Gastrocnemius medialis (tissue), 4 donors: ENCODE measurements at places on chromosomes 12 and 14.

- H3K4me3 ChIP-seq: no peak overlapping the region
- no peak for DNase-seq
- no peak overlapping the region for H3K27ac ChIP-seq
Measured at GRCh38 chr14:36967892-36968555, 204.4 kb downstream of the SLC25A21 start.

- H3K4me3 ChIP-seq: no peak overlapping the region
- H3K27me3 ChIP-seq: no peaks in the 10 kb centered on the region
- H3K27ac ChIP-seq: no peak overlapping the region
- no peaks in the 10 kb centered on the region for H3K4me1 ChIP-seq
- no peaks in the 10 kb centered on the region for H3K36me3 ChIP-seq
- no peak for DNase-seq
Measured at GRCh38 chr12:38601949-38602348, 285.4 kb downstream of the ALG10B start.

GRCh38 chr12:112013601-112014402, 576 bp downstream of the ERP29 start:
- H3K4me3 ChIP-seq: peak overlapping the region; percentile 96
- peaks cover 26% of the 10 kb centered on the region for H3K4me1 ChIP-seq
- H3K27me3 ChIP-seq: no peaks in the 10 kb centered on the region
- no peak for DNase-seq

DNA sequence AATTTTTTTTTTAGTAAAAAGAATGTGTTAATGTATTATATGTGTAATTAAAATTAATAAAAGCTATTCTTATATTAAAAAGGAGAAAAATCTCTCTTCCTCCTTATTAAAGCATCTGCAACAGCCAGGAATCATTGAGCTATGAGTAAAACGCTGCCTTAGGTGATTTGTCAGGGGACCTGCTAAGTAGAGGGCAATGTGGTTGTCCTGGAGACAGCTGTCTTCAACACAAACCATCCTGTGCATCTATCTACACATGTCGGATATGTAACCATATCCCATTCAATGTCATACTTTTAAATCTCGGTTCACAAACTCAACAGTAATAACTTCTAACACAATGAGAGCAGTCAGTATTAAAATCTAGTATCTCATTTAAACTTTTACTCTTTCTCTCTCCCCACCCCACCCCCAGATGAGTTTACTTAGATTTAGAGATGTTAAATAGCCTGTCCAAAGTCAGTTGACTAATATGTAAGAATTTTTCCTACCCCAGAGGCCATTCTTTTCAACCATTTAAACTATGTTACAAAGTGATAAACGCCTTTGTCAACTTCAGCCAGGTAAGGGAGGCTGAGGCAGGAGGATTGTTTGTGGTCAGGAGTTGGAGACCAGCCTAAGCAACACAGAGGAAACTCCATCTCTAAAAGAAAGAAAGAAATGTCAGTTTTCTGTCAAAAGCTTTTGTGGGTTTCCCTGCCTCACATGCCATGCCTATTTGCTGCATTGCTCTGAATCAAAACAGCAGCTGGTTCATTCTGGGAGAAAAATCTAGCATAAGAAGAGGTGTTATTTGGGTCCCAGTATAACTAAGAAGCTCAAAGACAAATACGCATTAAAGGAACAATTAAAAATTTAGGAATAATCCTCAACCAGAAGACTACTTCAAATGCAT, 413.7 kb upstream of the CCDC196 start:
- no peaks in the 10 kb centered on the region for H3K27me3 ChIP-seq
- H3K4me1 ChIP-seq: no peaks in the 10 kb centered on the region
- no peak overlapping the region for H3K27ac ChIP-seq

DNA sequence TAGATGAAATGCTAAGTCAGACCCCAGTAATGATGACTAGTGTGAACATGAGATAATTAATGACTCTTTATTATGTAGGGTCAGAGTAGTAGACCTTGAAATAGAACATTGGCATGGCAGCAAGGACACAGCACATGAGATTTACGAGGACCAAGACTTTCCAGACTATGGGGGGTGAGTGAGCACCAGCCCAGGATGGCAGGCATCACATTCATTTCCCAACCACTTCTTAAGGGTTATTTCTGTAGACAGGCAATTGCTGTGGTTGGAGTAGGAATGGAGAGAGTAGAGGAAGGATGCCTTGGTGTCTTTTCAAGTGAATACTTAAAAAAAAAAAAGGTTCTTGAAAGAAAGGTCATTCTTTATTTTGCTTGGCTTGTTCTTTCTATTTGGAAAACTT, 189.4 kb upstream of the DYRK2 start:
- peak overlapping the region; percentile 61 for H3K27ac ChIP-seq
- H3K4me3 ChIP-seq: no peak overlapping the region
- no peaks in the 10 kb centered on the region for H3K36me3 ChIP-seq
- H3K4me1 ChIP-seq: peaks cover 52% of the 10 kb centered on the region

DNA sequence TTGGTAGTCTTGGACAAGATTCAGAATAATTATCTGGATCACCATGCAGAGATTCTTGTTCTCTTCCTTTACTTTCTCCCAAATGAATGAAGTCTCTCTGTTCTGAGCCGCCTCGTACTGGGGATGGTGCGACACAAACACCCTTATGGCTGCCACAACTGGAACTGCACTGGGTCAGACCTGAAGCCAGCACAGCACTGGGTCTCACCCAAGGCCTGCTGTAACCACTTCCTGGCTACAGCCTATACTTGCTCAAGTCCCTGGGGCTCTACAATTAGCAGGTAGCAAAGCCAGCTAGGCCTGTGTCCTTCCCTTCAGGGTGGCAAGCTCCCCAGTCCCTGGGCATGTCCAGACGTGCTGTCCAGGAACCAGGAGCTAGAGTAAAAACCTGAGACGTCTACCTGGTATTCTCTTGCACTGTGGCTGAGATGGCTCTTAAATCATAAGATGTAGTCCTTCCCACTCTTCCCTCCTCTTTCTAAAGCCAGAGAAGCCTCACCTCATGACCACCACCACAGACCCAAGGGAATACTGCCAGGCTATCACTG, 27.6 kb downstream of the IFNG start:
- no peaks in the 10 kb centered on the region for H3K36me3 ChIP-seq
- H3K4me3 ChIP-seq: no peak overlapping the region
- no peak for DNase-seq
- no peaks in the 10 kb centered on the region for H3K27me3 ChIP-seq

DNA sequence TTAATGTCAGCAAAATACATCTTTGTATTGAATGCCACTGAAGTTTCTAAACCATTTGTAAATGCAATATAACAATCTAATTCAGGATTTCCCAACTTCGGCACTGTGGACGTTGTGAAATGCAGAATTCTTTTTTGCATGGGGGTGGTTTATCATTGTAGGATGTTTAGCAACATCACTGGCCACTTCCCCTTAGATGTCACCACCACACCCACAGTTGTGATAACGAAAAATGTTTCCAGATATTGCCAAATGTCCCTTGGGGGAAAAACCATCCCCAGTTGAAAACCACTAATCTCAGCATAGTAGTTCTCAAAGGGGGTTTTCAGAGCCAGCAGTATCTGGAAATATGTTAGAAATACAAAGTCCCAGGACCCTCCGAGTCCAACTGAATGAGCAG, 203.3 kb downstream of the NAV3 start:
- no peak for DNase-seq
- H3K4me1 ChIP-seq: no peaks in the 10 kb centered on the region
- H3K27ac ChIP-seq: no peak overlapping the region
- no peaks in the 10 kb centered on the region for H3K36me3 ChIP-seq
- H3K27me3 ChIP-seq: no peaks in the 10 kb centered on the region
- H3K4me3 ChIP-seq: no peak overlapping the region

GRCh38 chr14:75222208-75222701, 45.8 kb upstream of the TMED10 start:
- H3K27me3 ChIP-seq: no peaks in the 10 kb centered on the region
- no peaks in the 10 kb centered on the region for H3K4me1 ChIP-seq
- H3K36me3 ChIP-seq: no peaks in the 10 kb centered on the region
- no peak overlapping the region for H3K4me3 ChIP-seq

DNA sequence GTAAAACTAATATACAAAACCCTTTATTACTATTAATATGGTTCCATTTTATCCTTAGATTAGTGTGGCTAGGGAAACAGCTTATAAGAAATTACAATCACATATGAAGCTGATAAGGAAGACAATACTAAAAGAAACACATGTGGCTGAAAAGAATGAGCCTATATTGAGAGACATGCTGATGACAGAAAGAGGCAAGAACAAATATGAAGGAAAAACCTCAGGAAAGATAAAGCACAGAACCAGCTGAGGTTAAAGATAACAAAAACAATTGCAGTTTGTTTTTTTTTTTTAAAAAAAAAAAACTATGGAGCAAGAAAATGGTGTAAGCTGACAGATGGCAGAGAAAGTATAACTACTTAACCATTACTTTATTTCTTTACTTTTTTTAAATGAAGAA, 69.2 kb upstream of the OSBPL8 start:
- no peaks in the 10 kb centered on the region for H3K27me3 ChIP-seq
- no peak for DNase-seq
- no peaks in the 10 kb centered on the region for H3K4me1 ChIP-seq
- no peaks in the 10 kb centered on the region for H3K36me3 ChIP-seq
- no peak overlapping the region for H3K4me3 ChIP-seq

GRCh38 chr12:113852264-113852663, 113.9 kb downstream of the RBM19 start:
- H3K27ac ChIP-seq: no peak overlapping the region
- no peaks in the 10 kb centered on the region for H3K27me3 ChIP-seq
- H3K4me1 ChIP-seq: peaks cover 33% of the 10 kb centered on the region
- H3K4me3 ChIP-seq: no peak overlapping the region
- DNase-seq: no peak

GRCh38 chr14:95415993-95416392, 96.3 kb upstream of the CLMN start:
- no peak overlapping the region for H3K4me3 ChIP-seq
- H3K36me3 ChIP-seq: no peaks in the 10 kb centered on the region
- no peaks in the 10 kb centered on the region for H3K27me3 ChIP-seq
- H3K27ac ChIP-seq: no peak overlapping the region
- no peak for DNase-seq
- no peaks in the 10 kb centered on the region for H3K4me1 ChIP-seq
